Activated T-helper 17 cell treated with anti-CD3 and anti-CD28 coated beads, Interleukin-2, amount 50 U/mL, for 72 hours (primary cell): ENCODE measurements at places on chromosomes 16 and 17. TPM values are rescaled to one million over a fixed set of nuclear protein-coding genes. Genes with fewer than 3 reads are reported as not detected.
A peak's percentile ranks its signal among the peaks of the same experiment; 100 is the strongest.

DNA sequence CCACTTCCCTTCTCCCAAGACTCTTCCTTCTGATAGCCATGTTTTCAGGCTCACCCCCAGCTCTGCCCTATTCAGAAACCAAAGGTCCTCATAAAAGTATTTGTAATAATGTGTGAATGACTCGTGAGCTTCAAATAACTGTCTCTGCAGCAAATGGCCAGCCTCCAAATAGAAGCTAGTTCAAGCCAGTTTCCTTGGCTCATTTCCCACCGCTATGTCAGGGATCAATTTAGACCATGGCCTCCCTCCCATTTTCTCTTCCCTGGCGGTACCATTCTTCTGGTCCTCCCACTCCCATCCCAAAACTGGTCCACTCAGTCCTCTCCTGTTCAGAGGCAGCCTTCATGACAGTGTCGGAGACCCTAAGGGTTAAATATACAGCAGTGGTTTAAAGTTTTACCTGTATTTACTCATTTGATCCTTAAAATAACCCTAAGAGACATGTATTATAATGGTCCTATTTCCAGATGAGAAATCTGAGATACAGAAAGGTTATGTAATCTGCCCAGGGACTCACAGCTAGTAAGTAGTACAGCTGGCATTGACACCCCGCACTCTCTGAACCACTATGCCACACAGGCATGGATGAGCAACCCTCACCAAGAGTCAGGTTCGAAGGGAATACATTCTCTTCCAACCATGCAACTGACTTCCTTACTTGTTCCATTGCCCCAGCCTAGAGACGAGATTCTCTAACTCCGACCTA, 42.9 kb downstream of the GAS7 start:
- ATAC-seq, result no peak

- no peak for ATAC-seq
Measured at GRCh38 chr16:67661886-67662652, 1.3 kb downstream of the PARD6A start.

GRCh38 chr16:4178468-4179010, 62.3 kb upstream of the ADCY9 start:
- ATAC-seq, result no peak

- no peak for ATAC-seq
Measured at GRCh38 chr17:81238490-81238814, 403 bp downstream of the TEPSIN start.

DNA sequence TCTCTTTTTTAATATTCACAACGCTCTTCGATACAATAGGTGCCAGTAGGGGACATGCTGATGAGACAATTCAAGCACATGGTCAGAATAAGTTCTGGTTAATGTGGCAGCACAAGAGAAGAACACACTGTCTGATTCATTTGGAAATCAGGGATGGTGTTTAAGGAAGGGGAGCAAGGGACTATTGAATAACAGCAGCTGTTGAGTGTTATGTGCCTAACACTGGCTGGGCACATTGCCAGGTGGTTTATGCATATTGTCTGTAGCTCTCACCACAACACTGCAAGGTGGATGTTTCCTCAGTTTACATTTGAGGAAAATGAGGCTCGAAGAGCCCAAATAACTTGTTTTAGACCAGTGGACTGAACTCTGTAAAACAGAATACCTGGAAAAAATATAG, 44.2 kb downstream of the LYRM9 start:
- ATAC-seq, result no peak

- ATAC-seq, result no peak
Measured at GRCh38 chr16:73217654-73218053, 169.7 kb upstream of the ZFHX3 start.

- ATAC-seq, result no peak
Measured at GRCh38 chr16:31149894-31150890, at the start of gene PRSS36. Gene PRSS36 (minus strand): TSS chr16:31150066. CDS start chr16:31150035, 31 bp downstream.

GRCh38 chr16:14111713-14112538, 40.8 kb downstream of the MRTFB start:
- no peak for ATAC-seq

- peak; percentile 53 for ATAC-seq
Measured at GRCh38 chr17:57370037-57370581, 113.8 kb downstream of the MSI2 start.

DNA sequence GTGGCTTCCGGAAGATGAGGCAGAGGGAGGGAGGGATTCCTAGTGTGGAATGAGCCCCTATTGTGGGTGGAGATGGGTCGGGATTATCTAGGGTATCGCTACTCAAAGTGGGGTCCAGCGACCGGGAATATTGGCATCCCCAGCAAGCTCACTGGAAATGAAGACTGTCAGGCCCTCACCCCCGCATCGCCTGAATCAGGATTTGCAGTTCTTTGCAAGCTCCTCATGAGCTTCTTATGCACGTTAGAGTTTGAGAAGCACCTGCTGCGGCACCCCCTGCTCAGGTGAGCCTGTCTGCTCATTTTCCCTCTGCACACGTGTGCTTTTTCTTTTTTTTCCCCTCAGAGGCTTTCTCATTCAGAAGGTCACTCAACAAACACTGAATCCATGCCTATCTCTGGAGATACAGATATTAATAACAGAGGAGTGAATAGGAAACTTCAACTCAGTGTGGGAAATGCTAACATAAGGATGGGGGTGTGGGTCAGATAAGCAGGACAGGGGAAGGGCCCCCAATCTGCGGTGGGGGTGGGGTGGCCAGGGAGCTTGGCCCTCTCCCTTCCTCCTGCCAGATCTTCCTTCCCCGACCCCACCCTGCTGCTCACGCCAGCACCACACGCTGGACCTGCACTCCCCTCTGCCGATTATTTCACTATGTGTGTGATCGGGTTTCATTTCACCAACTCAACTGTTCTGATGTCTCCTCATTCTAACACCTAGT, 67.7 kb upstream of the NFAT5 start:
- ATAC-seq, result no peak

GRCh38 chr16:72203401-72203800, 31.4 kb upstream of the PMFBP1 start:
- peak; percentile 83 for ATAC-seq

DNA sequence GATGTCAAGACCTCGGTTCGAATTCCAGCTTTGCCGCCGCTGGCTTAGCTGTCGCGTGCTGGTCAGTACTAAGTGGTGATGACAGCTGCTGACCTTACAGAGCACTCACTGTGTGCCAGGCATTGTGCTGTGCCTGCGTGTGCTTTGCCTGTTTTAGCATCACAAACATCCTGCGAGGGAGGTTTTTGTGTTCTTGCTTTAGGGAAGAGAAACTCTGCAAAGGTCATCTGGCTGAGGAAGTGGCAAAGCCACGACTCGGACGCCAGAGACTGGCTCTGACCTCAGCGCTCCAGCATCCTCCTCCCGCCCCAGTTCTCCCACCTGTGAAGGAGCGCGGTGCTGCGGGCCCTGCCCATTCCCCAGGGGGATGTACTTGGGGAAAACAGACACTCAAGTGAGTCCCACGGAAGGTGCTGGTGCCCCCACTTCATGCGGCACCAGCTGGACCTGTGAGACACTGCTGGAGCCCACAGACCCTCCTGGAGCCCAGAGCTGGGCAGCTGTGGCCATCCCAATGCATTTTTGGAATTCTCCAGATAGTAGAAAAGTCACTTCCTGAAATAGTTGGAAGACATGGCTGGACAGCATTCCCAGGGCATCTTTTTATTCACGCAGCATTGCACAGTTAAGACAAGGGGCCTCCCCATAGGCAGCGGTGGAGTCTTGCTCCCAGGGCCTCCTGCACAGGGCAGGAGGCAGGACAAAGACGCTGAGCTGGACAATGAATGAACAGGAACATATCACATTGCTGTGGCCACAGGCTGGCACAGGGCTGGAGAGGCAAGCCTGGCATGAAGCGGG, 20.0 kb upstream of the HERPUD1 start:
- no peak for ATAC-seq

Gene PRSS22
- total RNA-seq, result not detected

Gene MFSD6L
- total RNA-seq, result 0.87 TPM

Gene SRCIN1
- 0.71 TPM for total RNA-seq

Gene UMOD
- total RNA-seq, result not detected

Gene ATP6V0D1
- 20.6 TPM for total RNA-seq
